ENCODE measurements at places on chromosomes 7 and 10. TPM values are rescaled to one million over a fixed set of nuclear protein-coding genes. Genes with fewer than 3 reads are reported as not detected.
A peak's percentile ranks its signal among the peaks of the same experiment; 100 is the strongest.

Gene HKDC1
- not detected for total RNA-seq

Gene ENTPD7
- 23.9 TPM for total RNA-seq

Gene NCF1
- not detected for total RNA-seq

Gene ZDHHC6
- total RNA-seq: 45.0 TPM

Gene SPDYE5
- total RNA-seq: not detected

- no peak for DNase-seq
- no peaks in the 10 kb centered on the region for H3K4me1 ChIP-seq
- peaks cover 3% of the 10 kb centered on the region for H3K27me3 ChIP-seq
- H3K4me3 ChIP-seq: no peak overlapping the region
- no peaks in the 10 kb centered on the region for H3K36me3 ChIP-seq
Measured at GRCh38 chr10:113397047-113397446, 155.8 kb upstream of the HABP2 start.

DNA sequence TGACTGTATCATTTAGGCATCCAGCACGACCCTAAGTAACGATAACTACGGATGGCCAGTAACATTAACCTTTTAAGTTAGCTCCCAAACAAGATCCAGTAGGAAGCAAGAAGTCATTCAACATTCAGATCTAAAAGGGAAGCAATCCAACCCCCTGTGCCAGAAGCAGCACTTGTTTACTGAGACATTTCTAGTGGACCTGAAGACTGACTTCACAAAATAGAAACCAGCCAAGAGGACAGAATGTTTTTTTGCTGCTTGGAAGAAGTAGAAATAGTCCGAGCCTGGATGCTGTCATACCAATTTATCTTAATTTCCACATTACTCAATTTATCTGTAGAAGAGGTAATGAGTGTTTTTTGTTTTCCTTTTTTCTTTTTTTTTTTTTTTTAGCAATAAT lies 88.0 kb upstream of the CTTNBP2 start:
- H3K4me3 ChIP-seq: no peak overlapping the region
- H3K27ac ChIP-seq: no peak overlapping the region
- DNase-seq: no peak
- peaks cover 5% of the 10 kb centered on the region for H3K4me1 ChIP-seq
- H3K27me3 ChIP-seq: no peaks in the 10 kb centered on the region

- H3K27ac ChIP-seq: no peak overlapping the region
- H3K36me3 ChIP-seq: no peaks in the 10 kb centered on the region
- H3K4me1 ChIP-seq: no peaks in the 10 kb centered on the region
- H3K27me3 ChIP-seq: no peaks in the 10 kb centered on the region
- no peak for DNase-seq
Measured at GRCh38 chr7:18179093-18179492, 151.4 kb upstream of the PRPS1L1 start.

DNA sequence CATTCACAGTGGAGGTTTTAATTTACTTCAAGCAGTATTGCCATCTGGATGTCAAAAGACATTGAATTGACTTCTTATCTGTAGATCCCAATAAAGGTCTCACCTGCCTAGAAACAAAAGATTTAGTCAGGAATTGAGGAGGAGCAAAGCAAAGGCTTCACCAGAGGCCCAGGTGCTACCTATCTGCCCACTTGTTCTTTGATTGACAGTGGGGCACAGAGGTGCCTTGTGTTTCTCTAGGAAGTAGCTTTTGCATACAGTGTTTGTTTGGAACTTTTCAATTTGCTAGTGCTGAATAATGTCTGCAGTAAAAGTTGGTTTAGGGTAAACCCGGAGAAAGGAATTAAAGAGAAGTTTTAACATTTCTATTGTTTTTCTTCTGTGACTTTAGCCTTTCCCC lies 40.4 kb downstream of the AUTS2 start:
- H3K27ac ChIP-seq: no peak overlapping the region
- no peaks in the 10 kb centered on the region for H3K36me3 ChIP-seq
- H3K27me3 ChIP-seq: no peaks in the 10 kb centered on the region
- peaks cover 52% of the 10 kb centered on the region for H3K4me1 ChIP-seq

DNA sequence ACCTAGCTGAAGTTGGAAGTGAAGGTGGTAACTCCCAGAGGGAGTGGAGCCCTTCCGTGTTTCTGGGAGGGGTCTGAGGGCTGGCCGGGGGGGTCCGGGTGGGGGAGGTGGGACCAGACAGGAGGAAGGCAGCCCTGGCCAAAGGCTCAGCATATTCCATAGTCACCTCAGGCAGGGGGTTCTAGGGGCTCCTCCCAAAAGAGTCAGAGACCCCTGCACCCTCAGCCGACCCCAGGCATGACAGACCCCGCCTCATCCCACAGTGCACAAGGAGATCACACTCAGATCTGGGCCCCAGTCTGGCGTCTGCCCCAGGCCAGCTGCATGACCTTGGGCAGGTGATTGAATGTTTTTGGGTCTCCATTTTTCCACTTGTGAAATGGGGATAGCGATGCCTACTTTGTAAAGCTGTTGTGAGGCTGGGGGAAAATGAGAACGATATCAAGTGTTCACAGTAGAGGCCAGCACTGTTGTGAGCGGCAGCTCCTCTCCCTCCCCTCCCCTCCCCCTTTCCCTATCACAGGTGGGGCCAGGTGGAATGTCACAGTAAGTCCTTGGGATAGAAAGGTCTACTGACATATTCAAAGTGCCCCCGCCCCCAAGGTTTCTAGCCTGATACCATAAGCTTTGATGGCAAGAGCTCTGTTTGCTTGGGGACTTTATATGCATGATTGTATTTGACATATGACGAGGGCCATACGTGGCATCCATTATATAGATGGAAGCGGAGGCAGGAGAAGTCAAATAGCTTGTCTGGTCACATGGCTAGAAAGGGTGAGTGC lies 33.3 kb downstream of the DNAJB12 start:
- peak overlapping the region; percentile 72 for H3K27ac ChIP-seq
- no peaks in the 10 kb centered on the region for H3K36me3 ChIP-seq
- no peak for DNase-seq
- no peaks in the 10 kb centered on the region for H3K27me3 ChIP-seq

DNA sequence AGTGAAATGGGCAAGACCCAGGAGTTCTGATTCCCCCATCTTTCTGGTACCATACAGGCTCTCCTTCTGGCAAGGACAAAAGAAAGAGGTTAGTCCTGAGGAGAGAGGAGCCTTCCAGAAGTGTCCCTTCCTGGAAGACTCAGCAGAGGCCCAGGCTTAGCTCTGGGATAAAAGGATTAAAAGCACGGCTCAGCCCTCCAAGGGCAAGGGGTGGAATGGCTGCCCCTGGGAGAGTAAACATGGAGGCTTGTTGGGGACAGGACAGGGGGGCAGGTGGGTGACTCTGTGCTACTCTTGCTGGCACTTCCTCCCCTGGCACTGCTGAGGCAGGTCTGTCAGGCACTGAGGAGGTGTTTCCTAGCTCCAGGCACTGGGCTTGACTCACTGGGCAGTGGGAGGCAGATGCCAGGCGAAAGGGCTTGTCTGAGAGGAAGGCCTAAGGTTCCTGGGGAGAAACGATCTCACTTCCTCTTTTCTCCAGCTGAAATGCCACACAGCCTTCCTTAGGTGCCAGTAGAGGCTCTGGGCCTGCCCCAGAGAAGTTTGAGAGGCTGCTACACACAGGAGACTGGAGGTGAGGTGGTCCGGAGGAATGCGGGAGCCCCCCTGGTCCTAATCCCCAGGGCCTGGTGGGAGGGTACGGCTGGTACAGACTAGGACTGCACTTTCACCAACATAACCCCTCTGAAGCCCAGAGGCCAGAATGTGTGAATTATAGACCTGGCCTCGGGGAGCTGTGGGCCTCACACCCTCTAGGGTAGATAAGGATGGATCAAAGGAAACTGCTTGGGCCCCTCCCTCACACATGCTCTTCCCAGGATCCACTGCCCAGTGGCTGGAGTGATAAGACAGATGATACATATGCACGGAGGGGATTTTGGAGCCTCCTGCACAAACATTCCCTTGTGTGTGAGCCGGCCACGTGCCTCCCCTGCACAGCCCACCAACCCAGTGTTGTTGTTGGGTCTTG lies 63.2 kb upstream of the PODXL start:
- no peak overlapping the region for H3K27ac ChIP-seq
- H3K4me3 ChIP-seq: no peak overlapping the region
- no peak for DNase-seq
- no peaks in the 10 kb centered on the region for H3K36me3 ChIP-seq
- peaks cover 89% of the 10 kb centered on the region for H3K27me3 ChIP-seq

DNA sequence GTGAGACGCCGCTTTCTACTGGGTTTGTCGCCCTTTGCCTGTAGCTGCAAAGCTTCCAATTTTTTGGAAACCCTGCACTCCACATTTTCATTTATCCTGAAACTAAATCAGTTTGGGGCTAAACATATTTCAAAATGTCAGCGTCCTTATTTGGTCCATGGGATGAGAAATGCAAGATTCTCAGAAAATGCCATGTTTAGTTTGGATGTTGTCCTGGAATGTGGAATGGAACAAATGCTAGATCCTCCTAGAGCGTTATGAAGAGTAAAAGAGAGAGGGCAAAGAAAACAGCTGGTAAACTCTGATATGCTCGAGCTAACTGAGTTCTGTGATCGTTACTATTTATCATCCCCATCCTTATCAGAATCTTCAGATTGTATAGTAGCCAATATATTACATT lies 236.9 kb downstream of the KLF6 start:
- DNase-seq: no peak
- H3K36me3 ChIP-seq: no peaks in the 10 kb centered on the region
- H3K4me1 ChIP-seq: no peaks in the 10 kb centered on the region
- H3K4me3 ChIP-seq: no peak overlapping the region

DNA sequence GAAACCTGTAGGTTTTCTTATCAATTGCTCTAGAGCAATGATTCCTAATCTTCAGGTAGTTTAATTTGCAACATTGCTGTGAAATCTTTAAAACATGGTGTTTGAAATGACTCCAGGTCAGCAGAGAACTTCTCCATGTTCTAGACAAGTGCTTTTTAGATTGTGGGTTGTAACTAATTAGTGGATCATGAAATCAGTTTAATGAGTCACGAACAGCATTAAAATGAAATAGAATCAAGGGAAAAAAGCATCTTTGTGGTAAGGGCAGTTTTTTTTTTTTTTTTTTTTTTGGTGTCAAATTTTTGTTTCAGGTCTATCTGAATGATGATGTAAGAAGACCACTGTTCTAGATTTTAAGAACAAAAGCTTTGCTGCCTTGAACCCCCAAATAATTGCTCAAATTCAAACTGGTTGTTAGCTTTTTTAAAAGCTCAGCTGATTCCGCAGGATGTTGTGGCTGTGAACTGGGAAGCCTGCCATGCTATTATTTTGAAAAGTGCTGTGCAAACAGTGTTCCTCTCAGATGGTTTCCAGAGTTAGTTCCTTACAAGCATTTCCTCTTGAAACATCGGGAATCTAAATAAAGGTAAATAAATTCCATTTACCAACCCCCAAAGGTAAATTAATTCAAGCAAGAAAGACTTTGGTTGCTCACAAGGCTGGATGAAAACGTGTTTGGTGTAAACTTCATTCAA lies 13.1 kb upstream of the PDK4 start:
- peaks cover 47% of the 10 kb centered on the region for H3K4me1 ChIP-seq
- no peak overlapping the region for H3K27ac ChIP-seq
- no peak overlapping the region for H3K4me3 ChIP-seq
- peaks cover 15% of the 10 kb centered on the region for H3K27me3 ChIP-seq
- no peak for DNase-seq

DNA sequence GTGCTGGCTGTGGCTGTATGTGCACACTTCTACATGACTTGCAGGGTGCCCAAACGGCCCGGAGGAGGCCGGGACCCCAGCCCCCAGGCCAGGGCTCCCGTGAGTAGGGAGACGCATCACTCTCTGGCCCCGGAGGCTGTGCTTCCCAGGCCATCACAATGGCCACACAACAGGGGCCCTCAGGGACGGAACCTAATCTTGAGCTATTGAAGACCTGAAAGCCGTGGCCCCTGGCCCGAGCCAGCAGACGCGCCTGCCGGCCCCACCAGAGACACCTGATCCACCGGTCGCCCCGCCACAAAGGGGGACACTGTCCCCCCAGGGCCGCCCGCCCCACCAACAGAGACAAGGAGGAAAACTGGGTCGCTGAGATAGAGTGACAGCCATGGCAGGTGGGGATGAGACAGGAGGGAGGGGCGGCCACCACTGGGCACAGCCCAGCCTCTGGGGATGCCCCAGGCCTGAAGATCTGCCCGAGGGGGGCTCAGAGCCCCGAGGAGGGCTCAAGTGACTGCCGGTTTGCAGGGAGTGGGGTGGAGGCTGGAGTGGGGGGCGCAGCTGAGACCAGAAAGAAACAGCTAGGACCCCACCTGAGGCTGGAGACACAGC lies 10.2 kb upstream of the LFNG start:
- no peak overlapping the region for H3K4me3 ChIP-seq
- no peaks in the 10 kb centered on the region for H3K36me3 ChIP-seq

GRCh38 chr10:122516734-122517133 lies 43.8 kb upstream of the DMBT1 start:
- H3K27me3 ChIP-seq: no peaks in the 10 kb centered on the region
- no peak overlapping the region for H3K4me3 ChIP-seq
- no peak for DNase-seq

GRCh38 chr10:75234683-75235374 lies 928 bp downstream of the COMTD1 start:
- no peaks in the 10 kb centered on the region for H3K27me3 ChIP-seq
- no peak overlapping the region for H3K27ac ChIP-seq
- peaks cover 15% of the 10 kb centered on the region for H3K36me3 ChIP-seq
- peak; percentile 31 for DNase-seq

Data from neural crest cell (in vitro differentiated cells).